Cortex of kidney (tissue), 1 donor: ENCODE measurements at places on chromosomes 6 and 20.

DNA sequence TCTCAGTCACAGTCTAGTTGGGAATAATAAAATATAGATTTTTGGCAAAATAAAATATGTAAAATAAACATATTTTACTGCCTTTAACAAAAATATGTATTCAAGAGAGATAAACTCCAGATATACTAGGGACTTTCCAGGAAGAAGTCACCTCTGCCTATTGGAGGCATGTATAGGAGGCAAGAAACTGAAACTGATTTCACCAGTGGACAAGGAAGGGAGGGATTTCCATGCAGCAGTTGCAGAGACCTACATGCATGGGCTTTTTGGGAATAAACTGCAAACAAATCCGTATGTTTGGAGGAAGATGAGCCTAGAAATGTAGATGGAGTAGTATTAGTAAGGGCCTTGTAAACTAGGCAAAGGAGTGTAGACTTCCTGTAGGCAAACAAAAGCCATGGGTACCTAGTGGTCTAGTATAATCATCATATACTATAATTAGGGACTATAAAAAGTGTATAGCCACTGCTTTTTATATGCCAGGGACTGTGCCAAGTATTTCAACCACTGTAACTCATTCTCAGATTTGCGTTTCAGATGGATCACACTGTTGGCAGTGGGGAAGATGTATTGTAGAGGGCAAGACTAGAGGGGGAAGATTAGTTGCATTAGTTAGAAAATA, 38.9 kb downstream of the CD109 start:
- no peak for DNase-seq

DNA sequence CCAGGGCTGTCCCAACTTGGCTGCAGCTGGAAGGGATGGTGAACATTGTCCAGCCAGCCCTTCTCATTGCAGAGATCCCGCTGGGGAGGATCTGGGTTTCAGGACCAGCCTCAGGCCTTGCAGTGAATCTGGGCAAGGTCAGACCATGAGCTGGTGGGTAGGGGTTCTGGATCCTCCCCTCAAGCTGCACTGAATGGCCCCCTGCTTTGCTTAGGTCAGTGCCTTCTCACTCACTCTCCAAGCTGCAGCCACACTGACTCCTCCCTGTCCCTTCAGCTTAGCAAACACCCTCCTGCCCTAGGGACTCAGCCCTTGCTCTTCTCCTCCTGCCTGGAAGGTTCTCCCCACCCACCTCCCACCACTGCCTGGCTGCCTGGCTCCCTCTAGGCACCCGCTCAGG, 95.3 kb upstream of the KCNG1 start:
- no peak for DNase-seq

DNA sequence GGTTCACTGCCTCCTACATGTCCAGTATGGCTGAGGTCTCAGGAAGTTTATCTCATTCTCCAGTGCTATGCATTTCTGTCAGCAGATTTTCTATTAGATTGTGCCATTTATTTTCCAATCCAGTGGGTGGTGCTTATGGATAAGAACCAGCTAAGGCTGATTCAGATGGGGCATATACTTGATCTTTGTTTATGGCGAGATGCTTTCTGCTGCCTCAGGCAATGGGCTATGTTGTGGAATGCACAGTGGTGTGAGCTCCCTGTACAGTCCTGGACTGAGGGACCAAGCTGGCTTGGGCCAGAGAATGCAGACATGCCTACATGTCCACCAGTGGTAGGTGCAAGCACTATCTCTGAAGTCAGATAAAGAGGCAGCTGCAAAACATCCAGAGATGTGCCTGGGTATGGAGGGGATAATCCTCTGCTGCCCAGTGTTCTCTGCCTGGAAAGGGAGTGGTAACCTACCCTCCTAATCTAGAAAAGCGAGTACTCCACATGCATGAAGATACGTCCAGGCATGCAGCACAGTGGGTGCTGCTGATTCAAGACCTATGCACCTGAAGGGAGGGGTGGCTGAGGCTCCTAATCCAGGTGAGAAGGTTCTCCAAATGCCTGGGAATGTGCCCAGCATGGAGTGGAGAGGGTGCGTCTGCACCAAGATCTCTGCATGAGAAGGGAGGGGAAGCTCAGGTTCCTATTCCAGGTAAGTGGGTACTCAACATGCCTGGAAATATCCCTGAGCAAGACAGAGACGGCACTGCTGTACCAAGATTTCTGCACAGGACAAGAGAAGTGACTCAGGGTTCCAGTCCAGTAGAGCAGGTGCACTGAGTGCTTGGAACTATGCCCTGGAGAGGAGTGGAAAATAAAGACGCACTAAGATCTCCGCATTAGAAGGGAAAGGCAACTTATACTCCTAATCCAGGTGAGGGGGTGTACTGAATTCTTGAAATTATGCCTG, 9.4 kb downstream of the CST4 start:
- no peak for DNase-seq

DNA sequence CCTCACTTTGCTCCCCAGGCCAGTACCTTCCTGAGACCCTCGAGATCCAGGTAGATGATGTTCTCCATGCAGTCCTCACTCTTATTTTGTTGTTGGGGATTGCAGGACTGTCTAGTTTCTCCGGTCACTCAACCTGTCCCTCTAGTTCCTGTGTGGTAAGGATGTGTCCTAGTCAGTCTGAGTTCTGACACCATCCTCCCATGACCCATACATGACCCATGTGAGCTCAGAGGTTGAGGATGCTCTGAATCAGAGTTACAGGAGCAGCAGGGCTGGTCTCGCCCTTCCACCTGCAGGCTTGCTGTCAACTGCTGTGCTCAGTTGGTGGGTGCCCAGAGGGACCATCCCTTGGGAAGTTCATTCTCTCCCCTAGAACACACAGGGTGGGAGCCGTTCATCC, 11.9 kb upstream of the CST8 start:
- no peak for DNase-seq

DNA sequence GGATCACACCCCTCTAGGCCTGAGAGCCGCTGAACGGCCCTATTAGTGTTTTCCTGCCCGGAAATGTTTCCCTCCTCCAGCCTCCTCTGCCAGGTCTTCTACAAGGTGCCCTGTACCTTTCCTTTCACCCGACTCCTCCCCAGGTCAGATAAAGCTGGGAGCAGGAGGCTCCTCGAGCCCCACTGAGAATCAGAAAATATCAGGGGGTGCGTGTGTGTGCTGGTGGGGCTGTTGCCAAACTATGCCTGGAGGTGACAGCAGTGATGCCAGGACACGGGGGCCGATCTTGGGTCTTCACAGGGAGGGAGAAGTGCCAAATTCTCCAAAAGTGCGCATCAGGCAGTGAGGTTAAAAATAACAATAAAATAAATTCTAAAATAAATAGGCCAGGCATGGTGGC, 222.8 kb upstream of the RREB1 start:
- DNase-seq, result no peak

DNA sequence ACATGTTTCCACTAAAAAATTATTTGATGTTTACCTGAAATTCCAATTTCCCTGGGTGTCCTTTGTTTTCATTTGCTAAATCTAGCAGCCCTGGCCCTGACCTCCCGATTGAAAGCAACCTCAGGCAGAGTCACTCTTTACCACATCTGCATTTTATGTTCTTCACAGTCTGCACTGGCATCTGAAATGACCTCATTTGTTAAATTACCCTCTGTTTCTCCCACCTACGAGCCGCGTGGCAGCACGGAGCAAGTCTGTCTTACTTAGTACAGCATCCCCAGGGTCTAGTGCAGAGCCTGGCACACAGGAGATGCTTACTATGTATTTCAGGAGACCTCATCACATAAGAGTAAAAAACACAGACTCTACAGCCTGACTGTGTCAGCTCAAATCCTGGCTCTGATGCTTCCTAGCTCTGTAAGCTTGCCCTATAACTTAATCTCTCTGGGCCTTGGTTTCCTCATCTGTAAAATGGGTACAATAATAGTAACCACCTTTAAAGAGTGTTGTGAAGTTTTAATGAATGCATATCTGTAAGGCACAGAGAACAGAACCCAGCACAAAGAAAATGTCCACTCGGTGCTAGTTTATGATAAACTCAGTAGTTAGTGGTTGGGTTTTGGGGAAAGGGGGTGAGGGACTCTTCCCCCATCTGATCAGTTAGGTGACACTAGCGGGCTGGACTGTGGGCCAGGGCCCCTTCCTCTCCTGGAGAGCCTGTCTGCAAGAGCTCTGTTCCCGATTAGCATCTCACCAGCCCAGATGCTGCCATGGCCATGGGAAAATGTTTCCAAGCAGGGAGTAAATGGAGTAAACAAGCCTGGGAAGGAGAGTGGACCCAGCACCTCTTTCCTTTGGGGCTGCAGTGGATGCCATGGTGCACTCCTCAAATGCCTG, 88.2 kb downstream of the PREX1 start:
- no peak for DNase-seq

DNA sequence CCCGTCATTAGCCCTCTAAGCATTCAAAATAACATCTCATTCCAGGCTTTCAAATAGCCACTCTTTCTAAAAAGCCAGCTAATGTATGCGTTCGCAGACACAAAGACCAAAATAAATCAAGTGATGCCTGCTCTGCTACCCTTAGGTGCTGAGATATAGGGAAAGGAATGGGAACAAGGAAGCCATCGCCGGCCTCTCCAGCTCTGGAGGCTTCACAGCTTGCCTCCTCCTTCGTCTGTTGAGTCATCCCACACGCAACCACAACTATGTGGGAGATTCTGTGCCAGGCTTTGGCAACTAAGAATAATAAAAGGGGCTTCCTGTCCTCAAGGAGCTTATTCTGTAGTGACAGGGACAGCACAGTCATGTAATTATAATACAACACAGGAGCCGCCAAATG, 27.3 kb upstream of the SLC22A23 start:
- no peak for DNase-seq

- no peak for DNase-seq
Measured at GRCh38 chr6:137893726-137894125, 26.7 kb downstream of the TNFAIP3 start.

- DNase-seq, result no peak
Measured at GRCh38 chr6:166420351-166420750, 37.6 kb upstream of the MPC1 start.
